ENCODE measurements at places on chromosomes 12 and 14. TPM values are rescaled to one million over a fixed set of nuclear protein-coding genes. Genes with fewer than 3 reads are reported as not detected.
A peak's percentile ranks its signal among the peaks of the same experiment; 100 is the strongest.

DNA sequence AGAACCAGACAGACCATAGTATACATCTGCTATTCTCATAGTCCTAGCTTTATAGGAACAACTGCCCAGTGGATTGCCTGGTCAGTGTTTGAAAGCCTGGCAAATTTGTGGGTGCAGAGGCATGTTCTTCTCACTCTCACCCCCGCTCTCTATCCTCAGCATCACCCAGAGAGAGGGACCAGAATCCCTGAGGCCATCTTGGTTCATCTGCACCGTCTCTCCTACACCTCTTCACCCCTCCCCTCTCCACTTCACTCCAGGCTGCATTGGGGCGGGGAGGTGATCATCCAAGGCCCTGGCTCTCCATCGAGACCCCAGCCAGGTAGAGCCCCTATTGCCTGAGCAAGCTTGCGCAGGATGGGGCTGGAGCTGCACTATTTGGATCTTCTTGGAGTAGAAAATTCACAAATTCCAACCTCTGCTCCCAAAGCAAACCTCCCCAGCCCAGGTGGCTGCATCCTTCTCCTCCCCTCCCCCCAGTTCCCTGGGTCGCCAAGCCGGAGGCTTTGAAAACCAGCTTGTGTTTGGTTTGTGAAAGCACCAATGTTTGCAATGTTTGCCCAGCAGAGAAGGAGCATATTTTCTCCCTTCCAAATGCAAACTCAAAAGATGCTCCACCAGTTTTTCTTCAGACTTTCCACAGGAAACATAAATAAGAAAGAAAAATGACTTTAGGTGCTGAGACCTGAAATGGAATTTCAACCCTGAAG is 18.6 kb upstream of the COL2A1 start:
- DNase-seq: no peak

DNA sequence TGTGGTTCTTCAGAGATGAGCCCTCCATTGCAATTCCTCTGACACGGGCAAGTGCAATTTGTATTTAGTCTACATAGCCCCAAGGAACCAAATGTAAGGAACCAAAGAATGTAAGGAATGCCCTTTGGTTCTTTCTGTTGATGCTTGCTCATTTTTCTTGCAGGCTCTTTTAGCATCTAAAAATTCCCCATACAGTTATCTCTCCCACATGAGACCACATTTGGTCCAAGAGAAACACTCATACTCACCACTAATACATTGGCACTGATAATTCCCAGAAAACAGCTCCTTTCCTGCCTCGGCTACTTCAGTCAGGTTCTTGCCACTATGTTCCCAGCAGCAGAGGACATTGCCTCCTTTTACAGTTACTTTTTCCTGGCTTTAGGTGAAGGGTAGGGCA is 332.6 kb downstream of the AEBP2 start:
- no peak for DNase-seq

The MMP19 gene
- 0.45 TPM for total RNA-seq

DNA sequence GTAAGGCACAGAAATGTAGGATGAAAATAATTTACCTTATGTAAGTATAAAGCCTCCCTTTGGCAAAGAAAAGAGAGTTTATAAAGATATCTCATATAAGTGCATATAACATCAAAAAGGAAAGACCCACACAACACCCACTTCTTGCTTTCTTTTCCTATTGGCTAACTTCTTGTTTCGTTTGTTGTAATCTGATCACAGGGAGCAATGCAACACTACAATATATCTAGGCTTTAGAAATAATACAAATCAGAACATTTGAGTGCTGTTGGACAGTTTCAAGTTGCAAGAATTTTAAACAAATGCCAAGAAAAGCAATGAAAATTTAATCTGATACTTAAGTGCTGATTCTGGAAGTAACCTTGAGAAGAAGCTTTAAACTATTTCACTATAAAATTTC is 1.3 kb downstream of the FGD6 start:
- no peak for DNase-seq

DNA sequence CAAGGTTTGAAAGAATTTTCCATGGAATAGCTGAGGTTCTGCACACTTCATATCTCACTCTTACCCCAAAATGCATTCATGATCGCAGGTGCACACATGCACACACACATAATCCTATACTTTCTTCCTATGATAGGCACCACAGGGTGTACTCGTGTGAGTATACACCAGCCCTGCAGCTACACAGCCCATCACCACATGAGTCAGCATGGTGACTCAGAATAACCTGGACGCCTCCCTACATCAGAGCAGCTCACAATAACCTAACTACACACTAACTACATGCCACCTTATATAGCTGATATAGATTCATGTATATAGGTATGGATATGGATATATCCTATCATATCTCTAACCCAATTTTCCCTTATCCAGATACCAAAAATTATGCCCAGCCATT is 850.2 kb upstream of the TMEM132C start:
- no peak for DNase-seq

The TCL1B gene
- total RNA-seq: not detected

DNA sequence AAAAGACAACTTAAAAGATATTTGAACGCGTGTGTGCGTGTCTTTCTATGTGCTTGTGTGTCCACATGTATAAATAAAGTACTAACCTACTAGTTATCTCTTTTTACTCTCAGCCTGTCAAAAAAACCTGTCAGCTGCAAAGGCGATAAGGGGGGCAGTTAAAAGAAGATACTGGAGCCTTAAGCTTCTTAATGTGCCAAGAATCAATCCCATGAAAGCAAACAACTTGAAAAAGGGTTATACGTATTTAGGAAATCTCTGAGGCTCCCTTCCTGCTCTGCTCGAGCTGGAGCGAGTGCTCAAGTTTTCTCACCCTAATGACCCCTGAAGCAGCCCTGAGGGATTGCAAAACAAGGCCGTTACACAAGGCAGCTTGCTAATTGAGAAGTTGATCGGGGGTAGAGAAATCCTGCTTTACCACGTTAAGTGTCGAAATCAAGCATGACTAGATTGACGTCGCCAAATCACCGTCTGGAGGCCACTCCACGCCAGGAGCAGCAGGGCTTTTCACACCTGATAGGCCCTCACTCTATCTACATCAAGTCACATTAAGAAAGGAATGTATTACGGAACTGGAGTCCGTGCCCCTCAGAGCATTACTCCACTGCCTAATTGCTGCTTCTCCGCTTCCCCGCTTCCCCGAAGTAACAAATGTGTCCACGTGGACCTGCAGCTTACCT is 32.4 kb downstream of the LMO3 start:
- DNase-seq: no peak

GRCh38 chr12:106576848-106577247 is 6.0 kb upstream of the RFX4 start:
- no peak for DNase-seq

- DNase-seq: no peak
These were observed 839.9 kb upstream of the MGAT4C start for GRCh38 chr12:87096082-87096585.

The RILPL1 gene
- 1.3 TPM for total RNA-seq

- no peak for DNase-seq
These were observed 68.5 kb upstream of the LRIG3 start for GRCh38 chr12:58988643-58989344.

GRCh38 chr14:33475623-33476022 is 475.3 kb downstream of the EGLN3 start:
- DNase-seq: peak; percentile 12

DNA sequence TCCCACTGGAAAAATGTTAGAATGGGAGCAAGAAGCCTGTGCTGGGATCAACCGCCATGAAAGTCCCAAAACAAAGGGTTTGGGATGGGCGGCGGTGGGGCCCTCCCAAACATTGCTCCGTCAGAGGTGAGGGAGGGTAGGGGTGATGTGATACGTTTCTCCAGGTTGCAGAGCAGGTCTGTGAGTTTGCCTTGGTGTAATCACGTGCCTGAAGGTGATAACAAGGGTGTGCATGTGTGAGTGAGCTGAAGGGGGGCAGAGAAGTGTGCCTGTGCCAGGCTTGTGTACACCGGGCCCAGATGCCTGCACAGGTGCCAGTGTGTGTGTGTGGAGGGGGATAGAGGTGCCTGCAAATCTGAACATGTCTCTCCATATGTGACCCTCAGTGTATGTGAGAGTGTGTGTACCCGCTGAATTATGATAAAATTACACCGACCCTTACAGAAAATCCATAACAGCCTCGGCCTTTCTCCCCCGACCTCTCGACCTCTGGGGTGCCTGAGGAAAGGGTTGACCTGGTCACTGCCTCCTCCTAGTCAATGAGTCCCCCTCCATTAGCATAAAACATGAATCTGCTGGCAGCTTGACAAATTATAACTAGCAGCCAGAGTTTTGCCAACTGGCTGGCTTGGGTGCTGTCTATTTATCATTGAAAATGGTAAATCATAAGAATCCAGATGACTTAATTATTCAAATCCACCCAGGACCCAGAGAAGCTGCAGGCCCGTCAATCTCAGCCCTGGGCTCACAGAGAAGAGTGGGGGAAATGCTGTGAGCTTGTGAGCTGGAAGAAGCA is 55.6 kb downstream of the SMUG1 start:
- DNase-seq: no peak

DNA sequence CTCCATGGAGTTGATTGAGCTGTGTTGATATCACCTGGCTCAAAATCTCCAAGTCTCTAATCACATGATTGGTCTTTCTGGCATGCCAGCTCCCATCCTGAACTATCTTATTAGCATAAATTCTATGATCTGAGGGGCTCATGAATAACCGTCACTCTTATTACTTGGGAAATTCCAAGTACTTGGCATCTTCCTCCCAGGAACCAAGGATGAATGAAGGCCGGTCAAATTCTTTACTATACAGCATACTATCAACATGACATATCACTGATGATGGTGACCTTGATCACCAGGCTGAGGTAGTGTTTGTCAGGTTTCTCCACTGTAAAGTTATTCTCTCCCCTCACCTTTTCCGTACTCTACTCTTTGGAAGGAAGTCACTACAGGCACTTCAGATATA is 16.4 kb upstream of the NUBPL start:
- DNase-seq: no peak

GRCh38 chr12:6941267-6941666 is 2.3 kb upstream of the RNU7-1 start:
- no peak for DNase-seq

DNA sequence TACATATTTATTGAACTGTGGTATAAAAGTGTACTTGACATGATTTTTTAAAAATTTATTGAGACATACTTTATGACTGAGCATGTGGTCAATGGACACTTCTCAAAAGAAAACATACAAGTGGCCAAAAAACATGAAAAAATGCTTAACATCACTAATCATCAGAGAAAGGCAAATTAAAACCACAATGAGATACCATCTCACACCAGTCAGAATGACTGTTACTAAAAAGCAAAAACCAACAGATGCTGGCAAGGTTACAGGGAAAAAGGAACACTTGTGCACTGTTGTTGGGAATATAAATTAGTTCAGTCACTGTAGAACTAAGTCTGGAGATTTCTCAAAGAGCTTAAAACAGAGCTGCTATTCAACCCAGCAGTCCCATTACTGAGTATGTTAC is 1177.6 kb downstream of the GALC start:
- no peak for DNase-seq

- no peak for DNase-seq
These were observed 87.6 kb upstream of the MED13L start for GRCh38 chr12:116365114-116365513.

GRCh38 chr12:114683709-114684097 is 272 bp downstream of the TBX3 start:
- no peak for DNase-seq

DNA sequence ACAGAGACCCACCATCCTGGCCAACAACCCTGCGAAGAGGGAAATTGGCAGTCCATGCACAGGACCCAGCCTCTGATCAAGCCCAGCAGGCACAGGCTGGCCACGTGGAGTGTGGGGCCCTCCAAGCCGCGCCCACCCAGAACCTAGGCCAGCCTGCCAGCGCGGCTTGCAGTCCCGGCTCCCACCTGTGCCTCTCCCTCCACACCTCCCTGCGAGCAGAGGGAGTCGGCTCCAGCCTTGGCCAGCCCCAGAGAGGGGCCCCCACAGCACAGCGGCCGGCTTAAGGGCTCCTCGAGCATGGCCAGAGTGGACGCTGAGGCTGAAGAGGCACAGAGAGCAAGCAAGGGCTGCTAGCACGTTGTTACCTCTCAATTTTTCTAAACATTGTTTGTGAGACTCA is 373.4 kb downstream of the NELL2 start:
- no peak for DNase-seq

The RERGL gene
- total RNA-seq: not detected

The FZD10 gene
- total RNA-seq: not detected

The MYO1A gene
- not detected for total RNA-seq

DNA sequence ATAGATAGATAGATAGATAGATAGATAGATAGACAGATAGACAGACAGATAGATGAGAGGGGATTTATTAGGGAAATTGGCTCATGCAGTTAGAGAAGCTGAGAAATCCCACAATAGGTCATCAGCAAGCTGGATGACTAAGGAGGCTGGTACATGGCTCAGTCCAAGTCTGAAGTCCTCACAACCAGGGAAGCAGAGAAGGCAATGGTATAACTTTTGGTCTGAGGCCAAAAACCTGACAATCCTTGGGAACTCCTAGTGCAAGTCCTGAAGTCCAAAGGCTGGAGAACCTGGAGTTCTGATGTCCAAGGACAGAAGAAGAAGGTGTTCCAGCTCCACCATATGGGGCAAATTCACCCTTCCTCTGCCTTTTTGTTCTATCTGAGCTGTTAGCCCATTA is 517.6 kb upstream of the ATP2B1 start:
- DNase-seq: no peak

DNA sequence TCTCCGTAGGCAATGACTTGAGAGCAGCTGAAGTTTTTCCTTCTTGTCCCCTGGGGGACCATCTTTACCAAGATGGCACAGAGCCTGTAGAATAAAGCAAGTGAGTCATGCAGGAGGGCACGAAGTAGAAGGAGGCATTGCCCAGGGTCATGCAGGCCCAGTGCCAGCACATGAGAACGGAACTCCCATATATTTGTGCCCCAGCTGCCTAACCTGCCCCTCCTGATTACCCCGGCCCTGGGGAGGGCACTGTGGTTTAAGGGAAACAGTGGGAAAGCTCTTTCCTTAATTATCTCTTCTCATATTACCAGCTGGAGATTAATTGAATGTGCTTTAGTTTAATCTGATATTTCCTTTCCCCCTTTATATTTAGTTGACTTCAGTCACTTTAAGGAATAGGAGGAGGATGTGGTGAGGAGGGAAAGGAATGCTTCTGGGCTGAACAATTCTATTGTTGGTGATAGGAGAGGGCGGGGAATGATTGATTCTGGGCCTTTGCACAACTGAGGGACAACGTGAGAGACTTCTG is 51.9 kb downstream of the RASSF8 start:
- DNase-seq: no peak

The SLC10A1 gene
- not detected for total RNA-seq

DNA sequence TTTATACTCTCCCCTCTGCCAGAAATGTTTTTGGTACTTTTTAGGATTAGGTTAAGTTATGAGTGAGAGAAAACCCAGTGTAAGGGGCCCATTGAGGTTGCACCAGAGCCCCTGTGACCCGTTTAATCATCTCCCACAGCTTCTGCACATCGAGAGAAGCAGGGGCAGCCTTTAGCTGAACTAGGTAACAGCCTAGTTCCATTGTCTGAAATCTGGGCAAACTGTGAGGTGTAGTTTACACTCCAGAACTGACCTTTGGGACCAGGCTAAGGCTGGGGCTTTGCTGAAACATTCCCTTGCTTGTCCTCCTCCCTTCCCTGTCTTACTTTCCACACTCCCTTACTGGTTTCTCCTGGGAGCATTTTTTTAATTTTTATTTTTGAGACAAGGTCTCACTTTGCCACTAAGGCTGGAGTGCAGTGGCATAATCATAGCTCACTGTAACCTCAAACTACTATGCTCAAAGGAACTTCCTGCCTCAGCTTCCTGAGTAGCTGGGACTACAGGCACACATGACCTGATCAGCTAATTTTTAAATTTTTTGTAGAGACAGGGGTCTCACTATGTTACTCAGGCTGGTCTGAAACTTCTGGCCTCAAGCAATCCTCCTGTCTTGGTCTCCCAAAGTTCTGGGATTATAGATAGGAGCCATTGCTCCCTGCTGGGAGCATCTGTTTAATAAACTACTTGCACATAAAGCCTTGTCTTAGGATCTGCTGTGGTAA is 25.9 kb upstream of the DHRS2 start:
- no peak for DNase-seq

Measured in natural killer cell (primary cell).